Uterus (tissue), 4 donors: ENCODE measurements at places on chromosomes 12 and 14.

DNA sequence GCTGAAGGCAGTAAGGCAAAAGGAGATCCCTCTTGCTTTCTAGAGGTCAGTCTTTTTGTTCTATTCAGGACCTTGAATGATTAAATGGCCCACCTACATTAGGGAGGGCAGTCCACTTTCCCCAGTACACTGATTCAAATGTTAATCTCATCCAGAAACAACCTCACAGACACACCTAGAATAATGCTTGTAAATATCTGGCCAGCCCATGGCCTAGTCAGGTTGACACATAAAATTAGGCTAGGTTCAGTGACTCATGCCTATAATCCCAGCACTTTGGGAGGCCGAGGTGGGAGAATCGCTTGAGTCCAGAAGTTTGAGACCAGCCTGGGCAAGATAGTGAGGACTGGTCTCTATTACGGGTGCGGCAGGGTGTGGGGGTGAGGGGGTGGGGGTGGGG lies 43.5 kb downstream of the MIPOL1 start:
- DNase-seq: no peak

DNA sequence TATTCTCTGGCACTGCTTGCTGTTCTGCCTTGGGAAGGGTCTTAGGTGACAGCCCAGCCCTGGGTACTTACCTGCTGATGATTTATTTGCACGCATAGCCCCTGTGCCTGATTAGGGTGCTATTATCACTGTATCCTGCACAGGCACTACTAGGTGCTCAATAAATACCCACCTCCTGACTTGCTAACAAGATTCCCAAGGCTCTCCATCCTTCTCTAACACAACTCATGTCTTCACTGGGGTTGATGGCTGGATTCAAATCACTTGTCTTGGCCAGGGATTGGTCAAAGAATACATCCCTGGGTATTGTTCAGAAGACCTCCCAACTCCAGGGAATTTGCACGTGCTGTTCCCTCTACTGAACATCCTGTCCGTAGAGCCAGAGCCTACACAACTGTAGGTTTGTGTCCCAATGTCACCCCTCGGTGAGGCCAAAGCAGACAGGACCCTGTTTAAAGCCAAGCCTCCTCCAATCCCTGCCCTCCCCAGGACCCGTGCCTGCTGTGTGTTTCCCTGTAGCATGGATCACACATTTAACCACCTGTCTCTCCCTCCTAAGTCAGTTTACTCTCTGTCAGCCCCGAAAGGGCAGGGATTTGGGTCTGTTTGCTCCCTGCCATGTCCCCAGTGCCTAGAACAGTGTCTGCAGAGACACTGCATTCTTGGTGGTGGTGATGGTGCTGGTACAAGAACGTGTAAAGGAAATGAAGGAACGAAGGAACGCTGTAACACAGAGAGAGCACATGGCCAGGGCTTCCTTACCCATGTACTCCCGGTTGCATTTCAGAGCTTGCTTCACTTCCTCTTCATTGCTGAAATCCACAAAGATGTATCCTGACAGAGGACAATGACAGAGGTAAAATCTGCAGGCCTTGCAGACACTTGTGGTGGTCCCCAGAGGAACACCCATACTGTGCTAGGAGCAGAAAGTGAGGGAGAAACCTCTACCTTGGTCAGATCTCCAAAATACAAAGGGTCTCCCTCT lies 16.5 kb downstream of the RBM19 start:
- DNase-seq: no peak

DNA sequence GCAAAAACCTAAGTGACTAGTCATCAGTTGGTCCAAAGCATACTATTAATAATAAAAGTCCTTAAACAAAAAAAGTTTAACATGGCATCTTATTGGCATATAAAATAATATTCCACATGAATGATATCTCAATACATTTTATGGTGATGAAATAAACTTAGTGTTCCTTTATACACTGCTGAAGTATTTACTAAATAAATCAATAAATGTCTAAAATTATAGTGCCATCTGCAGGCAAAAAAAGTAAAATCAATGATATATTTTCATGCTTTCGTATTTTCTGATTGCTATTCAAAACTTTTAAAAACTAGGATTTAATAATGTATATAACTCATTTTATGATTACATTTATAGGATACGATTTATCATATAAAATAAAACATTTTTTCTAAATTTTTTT lies 30.5 kb downstream of the PUS7L start:
- no peak for DNase-seq

DNA sequence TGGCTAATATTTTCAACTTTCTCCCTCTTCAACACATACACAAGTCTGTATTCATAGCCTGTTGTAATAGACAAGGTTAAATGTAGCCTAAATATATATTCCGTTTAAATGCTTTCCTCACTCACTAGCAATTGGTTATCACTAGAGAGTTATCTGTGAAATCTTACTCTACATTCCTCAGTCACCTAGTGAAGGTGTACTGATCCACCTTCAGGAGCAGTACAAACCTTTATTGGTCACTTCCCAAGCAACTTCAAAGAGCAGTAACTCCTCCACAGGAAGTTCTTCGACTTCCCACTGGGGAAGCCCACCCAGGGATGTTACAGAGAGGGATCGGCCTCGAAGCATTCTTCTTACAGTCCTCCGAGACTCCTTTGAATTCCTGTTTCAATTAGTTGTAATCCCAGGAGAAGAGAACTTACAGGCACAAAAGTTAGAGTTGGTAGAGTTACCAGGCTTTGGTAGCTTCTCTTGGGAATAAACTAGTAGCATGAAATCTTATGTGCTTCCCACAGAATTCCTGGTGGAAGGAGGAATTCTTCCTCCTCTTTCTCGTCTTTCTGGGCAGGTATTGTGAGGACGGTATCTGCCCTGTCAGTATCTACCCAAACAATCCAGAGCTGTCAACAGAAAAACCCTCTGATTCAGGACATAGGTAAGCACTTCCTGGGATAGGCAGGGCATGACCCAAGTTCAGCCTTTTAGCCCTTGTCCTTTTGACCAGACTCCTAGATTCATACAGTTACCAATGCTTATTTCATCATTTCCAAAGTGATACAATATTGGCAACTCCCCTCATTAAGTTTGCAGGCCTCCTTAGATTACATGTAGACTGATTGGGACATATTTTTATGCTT lies at the start of gene GYS2:
Gene GYS2, minus strand, starts transcription at position 603 of the 857 bp plus-strand sequence. Its CDS starts 255 bp downstream, at position 348.
- no peak for DNase-seq

DNA sequence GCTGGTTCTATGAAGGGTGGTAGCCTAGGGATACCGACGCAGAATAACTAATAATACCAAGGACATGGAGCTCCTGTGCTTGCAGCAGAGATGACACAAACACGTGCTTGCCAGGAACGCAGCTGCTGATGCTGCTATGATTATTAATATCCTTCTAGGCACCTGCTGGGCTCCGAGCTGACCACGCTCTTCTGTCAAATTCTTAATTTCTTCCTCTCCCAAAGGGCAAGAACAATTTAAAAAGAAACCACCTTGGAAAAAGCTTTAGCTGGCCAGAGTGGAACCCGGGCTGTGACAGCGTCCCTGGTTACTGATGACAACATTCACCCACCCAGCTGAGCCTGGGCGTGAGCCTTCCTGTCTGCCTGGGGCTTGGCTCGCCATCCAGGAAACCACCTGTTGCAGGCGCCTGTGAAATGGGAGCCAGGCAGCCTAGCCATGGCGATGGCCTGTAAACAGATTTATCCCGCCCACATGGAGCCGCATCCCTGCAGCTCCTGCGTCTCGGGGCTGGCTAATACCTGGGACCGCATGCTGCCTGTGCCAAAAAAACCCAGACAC lies 28.8 kb downstream of the CLMN start:
- peak; percentile 12 for DNase-seq

- no peak for DNase-seq
Measured at GRCh38 chr14:21347201-21347600, 36.6 kb downstream of the SUPT16H start.

GRCh38 chr12:91059211-91059610 lies 1.4 kb upstream of the KERA start:
- no peak for DNase-seq

- no peak for DNase-seq
Measured at GRCh38 chr14:58547649-58548048, 90.1 kb upstream of the DACT1 start.

GRCh38 chr14:22502007-22502406 lies 87.0 kb downstream of the DAD1 start:
- DNase-seq: no peak

DNA sequence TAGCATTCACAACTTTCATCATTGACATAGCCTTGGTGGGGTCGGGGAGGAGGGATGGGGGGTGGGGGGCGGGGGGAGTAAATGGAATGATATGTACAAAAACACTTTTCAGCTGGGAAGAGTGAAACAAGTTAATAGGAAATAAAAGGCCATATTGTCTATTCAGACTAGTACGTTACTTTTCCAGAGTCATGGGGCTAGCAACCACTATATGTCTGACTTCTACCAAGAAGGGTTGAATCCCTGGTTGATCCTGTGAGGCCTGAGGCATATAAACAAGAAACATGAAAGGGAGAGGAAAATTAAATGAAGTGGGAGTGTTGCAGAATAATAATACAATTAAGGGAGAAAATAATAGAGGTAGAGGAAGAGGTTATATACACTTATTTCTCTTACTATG lies 225.5 kb downstream of the ERC1 start:
- no peak for DNase-seq

- no peak for DNase-seq
Measured at GRCh38 chr12:85060916-85061315, 24.8 kb downstream of the LRRIQ1 start.

DNA sequence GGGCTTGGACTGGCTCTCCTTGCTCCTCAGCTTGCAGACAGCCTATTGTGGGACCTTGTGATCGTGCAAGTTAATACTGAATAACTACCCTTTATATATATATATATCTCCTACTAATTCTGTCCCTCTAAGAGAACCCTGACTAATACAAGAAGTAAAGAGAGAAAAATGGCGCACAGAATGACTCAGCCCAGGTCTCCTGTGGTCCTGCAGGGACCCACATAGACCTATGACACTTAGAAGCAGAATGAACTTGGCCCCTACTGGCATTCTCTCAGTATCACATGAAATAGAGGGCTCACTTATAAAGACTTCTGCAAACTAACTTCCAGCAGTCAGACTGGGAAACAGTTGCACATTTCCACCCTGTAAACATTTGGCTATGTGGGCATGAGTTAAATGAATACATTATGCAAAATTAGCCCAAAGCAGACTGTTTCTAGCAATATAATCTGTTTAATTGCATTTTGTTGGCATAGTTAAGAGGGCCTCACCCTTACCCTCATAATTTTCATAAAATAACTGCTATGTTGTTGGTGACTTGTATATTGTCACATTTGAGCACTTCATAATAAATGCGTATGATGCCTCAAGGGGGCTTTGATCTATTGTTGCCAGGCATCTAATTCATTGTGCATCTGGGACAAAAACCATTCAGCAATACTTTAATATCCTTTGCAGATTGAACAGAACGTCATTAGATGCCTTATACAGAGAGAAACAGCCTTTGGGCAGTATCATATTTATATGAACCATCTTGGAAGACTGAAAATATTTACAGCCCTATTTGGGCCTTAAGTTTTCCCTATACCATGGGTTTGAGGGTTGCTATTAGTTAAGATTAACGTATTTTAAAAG lies 349.7 kb upstream of the DIO2 start:
- DNase-seq: no peak

- peak; percentile 71 for DNase-seq
Measured at GRCh38 chr12:12899530-12900380, 8.4 kb downstream of the GPRC5A start.

- no peak for DNase-seq
Measured at GRCh38 chr12:61414470-61414869, 845.7 kb upstream of the USP15 start.

GRCh38 chr12:121812320-121812871 lies 8.6 kb downstream of the SETD1B start:
- DNase-seq: peak; percentile 71

DNA sequence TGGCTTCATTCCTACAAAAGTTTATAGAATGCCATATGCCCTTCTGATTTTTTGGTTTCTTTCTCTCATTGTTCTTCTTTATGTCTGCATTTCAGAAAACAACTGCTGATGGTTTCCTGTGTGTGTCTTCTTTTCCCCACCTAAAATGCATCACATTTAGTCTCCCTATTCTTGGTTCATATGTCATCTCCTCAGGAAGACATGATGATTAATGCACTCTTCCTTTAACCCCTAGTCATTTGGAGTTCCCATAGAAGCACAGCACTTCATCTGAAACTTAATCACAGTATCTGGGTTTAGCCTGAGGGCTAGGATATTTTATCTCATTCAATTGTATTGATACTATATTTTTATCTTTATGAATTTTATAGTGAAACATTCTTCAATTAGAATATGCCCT lies 21.5 kb downstream of the GNPNAT1 start:
- DNase-seq: no peak

DNA sequence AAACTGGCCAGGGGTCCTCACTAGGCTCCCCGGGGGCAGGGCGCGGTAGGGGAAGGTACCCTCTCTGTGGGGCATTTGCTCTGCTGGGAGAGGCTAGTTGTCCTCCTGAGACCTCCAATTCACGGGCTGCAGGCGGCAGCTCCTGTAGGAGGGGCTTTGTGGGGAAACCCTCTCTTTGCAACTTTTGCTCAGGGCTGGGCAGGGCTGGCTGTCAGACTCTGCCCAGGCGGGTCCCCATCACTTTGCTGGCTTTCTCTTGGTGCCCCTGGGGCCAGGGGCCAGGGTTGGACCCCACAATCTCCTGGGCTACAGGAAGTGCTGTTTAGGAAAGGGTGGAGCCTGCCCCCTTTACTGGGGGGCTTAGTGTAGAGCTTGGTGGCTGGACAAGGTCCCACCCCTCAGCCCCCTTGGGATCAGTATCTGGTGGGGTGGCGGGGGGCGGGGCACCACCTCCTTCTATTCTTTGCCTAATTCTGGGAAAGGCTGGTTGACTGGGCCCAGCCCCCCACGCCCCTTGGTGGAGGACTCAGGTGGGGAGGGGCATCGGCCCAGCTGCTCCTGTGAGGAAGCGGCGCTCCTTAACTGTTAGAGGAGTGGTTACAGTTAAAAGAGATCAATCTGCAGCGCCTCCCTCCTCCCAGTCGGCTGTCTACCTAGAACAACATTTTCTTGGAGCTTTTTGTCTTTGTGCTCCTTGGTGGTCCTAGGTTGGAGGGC lies 918.7 kb downstream of the AACS start:
- DNase-seq: no peak

DNA sequence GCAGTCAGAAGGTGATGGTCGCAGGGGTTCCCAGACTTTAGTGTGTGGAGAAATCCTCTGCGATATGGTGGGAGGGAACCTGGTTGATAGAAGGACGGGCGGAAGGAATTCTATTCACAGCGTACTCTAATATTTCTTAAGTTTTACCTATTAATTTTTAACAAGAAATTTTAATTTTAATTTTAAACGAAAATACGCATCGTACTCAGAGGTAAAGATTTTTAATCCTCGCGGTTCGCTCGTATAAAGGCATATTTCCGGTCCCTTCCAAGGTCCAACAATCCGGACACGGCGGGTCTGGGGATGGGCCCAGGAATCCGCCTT lies 338 bp upstream of the SLC48A1 start:
- no peak for DNase-seq

DNA sequence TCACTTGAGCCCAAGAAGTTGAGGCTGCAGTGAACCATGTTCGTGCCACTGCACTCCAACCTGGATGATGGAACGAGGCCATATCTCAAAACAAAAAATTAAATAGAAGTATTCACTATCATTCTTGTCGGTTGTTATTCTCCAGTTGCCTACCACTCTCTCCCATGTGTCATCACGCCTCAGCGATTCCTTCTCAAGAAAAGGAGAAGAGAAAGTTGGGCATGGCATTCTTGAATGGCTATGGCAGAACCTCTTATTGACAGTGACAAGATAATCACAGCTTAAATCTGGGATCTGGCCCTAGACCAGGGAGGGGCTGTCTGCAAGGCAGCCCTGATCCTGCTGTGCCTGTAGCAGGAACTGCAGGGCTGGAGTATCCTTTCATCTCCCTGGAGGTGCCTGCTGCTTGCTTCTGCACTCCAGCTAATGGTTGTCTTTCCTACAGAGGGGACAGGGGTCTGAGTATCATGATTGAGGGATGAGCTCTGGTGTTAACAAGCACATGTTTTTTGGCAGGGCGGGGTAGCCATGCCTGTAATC lies 12.8 kb upstream of the MLEC start:
- DNase-seq: no peak
